HCT116 (cell line): ENCODE measurements at places on chromosomes 3 and 15.

DNA sequence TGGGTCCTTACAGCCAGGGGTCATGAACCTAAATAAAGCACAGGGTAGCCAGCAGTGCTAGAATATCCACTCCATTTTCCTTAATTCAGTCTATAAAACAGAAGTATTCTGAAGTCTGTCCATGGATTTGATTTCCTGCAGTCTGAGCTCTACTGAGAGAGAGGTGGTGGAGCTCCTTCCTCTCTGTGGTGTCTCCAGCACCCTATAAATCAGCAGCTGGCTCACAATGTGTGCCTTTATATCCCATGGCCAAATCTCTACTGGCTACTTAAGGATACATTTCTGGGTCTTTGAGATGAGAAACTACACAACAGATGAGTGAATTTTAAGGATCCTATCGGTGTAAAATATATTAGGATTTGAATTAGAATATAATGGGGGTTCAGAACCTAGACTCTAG is 339.9 kb upstream of the RBMS3 start:
- DNase-seq = no peak

DNA sequence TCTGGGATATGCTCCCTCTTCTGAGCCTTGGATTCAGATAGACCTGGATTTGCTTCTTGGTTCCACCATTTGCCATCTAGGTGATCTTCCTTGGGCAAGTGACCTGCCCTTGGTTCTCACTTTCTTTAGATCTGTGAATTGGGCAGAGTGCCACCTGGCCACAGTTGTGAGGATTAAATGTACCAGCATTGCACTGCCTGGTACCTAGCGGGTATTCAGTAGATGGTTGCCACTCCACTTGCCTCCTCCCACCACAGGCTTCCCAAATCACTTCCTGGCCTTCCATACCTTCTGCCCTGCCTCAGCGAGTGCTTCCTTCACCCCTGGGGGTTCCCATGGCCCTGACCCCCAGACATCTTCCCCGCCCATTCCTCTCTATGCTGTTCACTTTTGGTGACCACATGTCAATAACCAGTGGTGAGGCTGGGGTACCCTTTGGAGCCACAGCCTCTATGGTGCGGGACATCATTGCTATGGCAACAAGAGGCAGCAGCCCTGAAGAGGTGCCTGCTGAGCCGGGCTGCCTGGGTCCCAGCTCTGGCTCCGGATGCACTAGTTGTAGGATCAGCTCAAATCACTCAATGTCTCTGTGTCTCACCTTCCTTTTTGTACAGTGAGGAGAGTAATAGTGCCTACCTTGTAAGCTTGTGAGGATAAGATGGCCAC is 40.5 kb downstream of the CMTM7 start:
- DNase-seq = no peak

DNA sequence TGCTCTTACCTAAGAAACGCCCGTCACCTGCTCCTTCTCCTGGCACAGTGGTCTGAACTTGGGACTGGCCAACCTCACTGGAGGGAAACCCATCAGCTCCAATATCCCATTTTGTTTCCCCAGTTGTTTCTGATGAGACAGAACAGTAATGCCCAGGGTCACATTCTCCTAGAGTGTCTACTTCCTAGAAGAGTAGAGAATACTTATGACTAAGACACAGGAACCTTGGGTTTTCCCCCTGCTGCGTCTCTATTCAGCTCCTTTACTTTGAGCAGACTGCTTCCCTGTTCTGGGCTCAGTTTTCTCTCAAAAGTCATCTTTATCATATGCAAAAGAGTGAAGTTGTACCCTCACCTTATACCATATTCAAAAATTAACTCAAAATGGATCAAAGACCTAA is 79.4 kb downstream of the POLR2M start:
- DNase-seq = no peak

DNA sequence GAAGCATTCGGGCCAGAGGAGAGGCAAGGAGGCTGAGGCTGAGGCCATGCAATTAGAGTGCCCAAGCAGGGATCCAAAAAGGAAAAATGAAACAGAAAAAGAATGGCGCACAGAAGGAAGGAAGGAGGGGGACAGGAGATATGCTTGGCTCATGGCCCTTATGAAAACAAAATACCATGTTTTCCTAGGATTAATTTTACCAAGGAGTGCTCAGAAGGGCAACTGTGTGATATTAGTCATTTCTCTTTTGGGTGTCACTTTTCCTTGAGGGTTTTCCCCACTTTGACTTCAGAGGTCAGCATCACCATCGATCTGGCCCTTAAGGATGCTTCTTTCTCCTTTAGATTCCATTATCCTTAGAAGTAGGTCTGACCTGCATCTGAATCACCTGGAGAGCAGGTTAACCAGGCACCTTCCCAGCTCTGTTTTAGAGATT is 1.4 kb downstream of the PARP14 start:
- DNase-seq = no peak

- DNase-seq = no peak
Measured at GRCh38 chr3:115018694-115019093, 128.4 kb downstream of the ZBTB20 start.

- DNase-seq = no peak
Measured at GRCh38 chr3:173138026-173138425, 3.0 kb downstream of the SPATA16 start.

GRCh38 chr3:119279101-119279554 is 15.1 kb upstream of the ARHGAP31 start:
- DNase-seq = no peak

DNA sequence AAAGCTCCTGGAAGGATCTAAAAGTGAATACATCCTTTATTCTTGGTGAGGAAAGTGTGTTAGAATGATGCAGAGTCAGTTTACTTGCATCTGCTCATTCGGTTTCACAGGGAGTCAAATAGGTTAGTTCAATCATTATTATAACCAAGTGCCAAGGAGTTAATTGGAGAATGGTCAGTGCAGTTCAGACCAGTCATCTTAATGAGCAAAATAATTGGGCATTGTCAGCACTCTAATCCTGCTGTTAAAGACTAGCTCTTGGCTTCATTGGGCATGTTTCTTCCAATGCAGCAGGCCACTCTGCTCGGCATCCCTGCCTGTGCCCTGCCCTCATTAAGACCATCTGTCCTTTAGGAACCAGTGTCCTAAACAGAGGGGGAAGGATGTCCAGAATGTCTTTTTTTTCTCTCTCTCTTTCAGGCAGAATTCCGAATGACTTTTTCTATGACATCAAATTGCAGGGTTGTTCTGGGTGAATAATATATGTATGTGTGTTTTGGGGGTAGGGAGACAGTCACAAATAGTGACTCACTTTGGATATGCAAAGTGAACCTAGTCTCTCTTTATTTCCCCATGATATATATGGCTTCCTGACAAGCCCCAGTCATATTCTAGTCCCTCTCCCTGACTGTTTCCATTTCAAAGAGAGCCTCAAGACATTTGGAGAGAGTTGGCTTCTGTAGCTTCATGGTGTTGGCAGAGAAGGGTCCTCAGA is 205.4 kb upstream of the TRIM42 start:
- DNase-seq = no peak

DNA sequence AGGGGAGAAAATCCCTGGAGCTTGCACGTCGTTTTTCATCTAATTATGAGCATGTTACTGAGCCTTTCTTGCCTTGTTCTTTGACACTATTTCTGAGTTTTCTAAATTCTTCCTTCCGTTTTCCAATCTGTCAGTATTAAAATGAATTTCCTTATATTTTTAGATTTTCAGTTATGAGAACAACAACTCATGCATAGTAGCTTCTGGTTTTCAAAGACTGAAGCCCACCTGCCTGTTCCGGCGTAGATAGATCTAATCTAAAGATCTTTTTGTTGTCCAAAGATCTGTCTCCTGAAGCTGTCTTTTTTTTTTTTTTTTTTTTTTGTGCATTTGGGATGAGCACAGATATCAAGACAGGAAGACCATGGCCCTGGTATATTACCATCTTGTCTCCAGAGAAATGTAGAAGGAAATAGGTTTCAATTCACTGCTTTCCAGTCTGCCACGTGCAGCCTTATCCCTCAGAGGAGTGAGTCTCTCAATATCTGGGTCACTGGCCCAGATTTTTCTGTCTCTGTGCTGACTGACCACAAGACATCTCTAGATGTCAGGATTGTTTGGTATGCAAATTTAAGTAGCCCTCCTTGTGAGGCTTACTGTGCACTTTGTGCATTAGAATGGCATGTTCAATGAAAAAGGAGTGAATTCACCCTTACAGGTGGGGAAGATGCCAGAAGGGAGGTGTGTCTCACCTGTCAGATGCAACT is 222.3 kb upstream of the TMC3 start:
- DNase-seq = no peak

GRCh38 chr3:156305672-156306071 is 185.3 kb downstream of the KCNAB1 start:
- DNase-seq = no peak
